ELF-1 (cell line): ENCODE measurements at places on chromosomes 1 and 21.

DNA sequence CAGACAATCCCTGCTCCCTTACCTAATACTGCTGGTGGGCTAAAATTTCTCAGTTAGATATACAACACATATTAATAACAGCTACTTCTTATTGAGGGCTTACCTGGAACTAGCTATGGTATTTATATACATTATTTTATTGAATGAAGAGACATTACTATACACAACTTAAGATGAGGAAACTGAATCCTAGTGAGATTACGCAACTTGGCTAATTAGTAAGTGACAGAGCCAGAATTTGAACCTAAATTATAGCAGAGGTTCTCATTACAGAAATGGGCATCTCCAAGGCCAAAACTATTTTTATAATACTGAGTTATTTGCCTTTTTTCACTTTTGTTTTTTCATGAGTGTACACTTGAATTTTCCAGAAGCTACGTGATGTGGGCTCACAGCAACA, 44.5 kb upstream of the SMYD2 start:
- no peak for DNase-seq

- no peak for DNase-seq
Measured at GRCh38 chr1:157600236-157600635, 2.4 kb upstream of the FCRL4 start.

- no peak for DNase-seq
Measured at GRCh38 chr1:7644961-7645750, 125.9 kb upstream of the VAMP3 start.

GRCh38 chr1:186446152-186446551, 14.8 kb downstream of the PDC start:
- DNase-seq = no peak

DNA sequence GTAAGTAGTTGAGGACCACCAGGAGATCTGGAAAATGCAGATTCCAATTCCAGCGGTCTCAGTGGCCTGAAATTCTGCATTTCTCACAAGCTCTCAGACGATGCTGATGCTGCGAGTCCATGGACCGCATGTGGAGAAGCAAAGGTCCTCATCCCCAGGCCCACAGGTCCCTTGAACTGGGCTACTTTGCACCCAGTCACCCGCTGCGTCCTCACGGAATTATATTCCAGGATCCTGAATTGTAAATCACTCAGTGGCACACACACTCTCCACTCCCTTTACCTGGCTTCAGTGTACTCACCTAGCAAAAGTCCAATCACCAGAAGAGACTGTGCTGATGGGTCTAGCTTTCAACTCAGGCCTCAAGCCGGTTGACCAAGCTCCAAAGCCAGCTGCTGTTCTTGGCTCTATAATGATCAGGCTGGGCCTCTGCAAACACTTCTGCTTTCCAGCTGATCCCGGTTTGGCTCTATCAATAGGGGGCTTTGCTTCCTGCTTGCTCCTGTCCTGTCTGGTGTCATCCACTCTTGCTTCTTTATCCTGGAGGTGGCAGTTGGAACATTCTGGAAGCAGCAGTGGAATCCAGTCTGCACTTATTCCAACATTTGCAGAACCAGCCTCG, 904 bp upstream of the RPL22 start:
- DNase-seq = peak; percentile 52
